ENCODE measurements at places on chromosomes 13 and 19. TPM values are rescaled to one million over a fixed set of nuclear protein-coding genes. Genes with fewer than 3 reads are reported as not detected.

DNA sequence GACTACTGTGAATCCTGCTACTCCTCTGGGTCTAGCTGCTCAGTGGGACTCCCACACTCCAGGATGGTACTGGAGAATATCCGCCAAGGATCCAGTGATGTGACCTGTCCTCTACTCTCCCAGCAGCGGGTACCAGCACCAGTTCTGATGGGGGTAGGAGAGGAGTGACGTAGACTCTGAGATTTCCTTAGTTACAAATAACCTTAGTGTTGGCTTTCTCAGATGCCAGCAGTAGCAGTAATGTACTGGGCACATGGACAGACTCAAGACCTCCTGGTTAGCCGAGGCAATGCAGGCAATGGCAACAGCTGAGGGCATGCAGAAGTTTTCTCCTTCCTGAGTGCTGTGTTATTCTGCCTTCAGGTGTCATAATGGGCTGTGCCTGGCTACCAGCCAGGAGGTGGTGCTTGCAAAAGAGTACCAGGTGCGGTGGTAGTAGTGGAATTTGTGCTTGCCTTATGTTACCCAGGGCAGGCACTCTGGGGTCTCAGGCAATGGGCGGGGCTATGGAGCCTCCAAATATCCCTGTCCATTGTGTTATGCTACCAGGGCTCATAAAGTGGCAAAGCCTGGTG, 105.3 kb upstream of the KLF5 start:
- H3K27me3 ChIP-seq, result no peaks in the 10 kb centered on the region
- H3K27ac ChIP-seq, result no peak overlapping the region
- H3K36me3 ChIP-seq, result peaks cover 10% of the 10 kb centered on the region
- no peak for DNase-seq

PVR gene
- polyA plus RNA-seq, result 0.25 TPM

B3GNT8 gene
- polyA plus RNA-seq, result 0.46 TPM

GRCh38 chr19:38669552-38669951, 22.1 kb downstream of the ACTN4 start:
- no peaks in the 10 kb centered on the region for H3K27me3 ChIP-seq
- peaks cover 3% of the 10 kb centered on the region for H3K36me3 ChIP-seq
- peaks cover 80% of the 10 kb centered on the region for H3K4me1 ChIP-seq
- peak; percentile 69 for DNase-seq

ZNF793 gene
- 2.2 TPM for polyA plus RNA-seq

- no peaks in the 10 kb centered on the region for H3K36me3 ChIP-seq
- no peak overlapping the region for H3K27ac ChIP-seq
- no peaks in the 10 kb centered on the region for H3K4me1 ChIP-seq
- no peak overlapping the region for H3K4me3 ChIP-seq
These were observed 298.4 kb downstream of the SLITRK6 start for GRCh38 chr13:85500696-85501256.

Measured in CD4-positive, CD25-positive, alpha-beta regulatory T cell (primary cell).